Posterior vena cava (tissue), 2 donors: ENCODE measurements at places on chromosomes 6 and 20. TPM values are rescaled to one million over a fixed set of nuclear protein-coding genes. Genes with fewer than 3 reads are reported as not detected.

DNA sequence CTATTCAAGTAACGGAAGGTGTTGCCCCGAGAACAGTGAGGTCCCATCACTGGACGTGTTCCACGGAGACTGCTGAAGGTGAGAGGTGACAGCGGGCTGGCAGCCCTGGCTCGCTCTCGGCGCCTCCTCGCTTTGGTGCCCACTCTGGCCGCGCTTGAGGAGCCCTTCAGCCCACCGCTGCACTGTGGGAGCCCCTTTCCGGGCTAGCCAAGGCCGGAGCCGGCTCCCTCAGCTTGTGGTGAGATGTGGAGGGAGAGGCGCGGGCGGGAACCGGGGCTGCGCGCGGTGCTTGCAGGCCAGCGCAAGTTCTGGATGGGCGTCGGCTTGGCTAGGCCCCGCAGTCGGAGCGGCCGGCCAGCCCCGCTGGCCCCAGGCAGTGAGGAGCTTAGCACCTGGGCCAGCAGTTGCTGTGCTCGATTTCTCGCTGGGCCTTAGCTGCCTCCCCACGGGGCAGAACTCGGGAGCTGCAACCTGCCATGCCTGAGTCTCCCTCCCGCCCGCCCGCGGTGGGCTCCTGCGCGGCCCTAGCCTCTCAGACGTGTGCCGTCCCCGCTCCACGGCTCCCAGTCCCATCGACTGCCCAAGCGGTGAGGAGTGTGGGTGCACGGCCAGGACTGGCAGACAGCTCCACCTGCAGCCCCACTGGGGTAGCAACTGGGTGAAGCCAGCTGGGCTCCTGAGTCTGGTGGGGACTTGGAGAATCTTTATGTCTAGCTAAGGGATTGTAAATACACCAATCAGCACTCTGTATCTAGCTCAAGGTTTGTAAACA is 77.6 kb downstream of the RNF182 start:
- no peak for DNase-seq

DNA sequence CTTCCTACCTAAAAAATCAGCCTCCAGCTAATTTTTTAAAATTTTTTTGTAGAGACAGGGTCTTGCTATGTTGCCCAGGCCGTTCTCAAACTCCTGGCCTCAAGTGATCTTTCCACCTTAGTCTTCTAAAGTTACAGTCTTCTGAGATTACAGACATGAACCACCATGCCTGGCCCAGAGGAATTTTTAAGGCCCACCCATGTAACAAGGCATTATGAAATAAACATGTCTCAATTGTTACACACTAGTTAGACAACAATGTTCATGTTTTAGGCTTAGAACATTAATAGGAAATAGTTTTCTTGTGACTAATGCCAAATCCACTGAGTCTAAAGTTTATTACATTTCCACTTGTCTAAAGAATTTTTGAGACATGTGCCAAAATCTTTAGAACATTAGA is 221.2 kb downstream of the LAMA2 start:
- no peak for DNase-seq

FAM209B gene
- total RNA-seq: 0.38 TPM

TMC2 gene
- 0.14 TPM for total RNA-seq

CNR1 gene
- 21.7 TPM for total RNA-seq

GRCh38 chr6:153012856-153013255 is 10.3 kb upstream of the MTRF1L start:
- no peak for DNase-seq

- DNase-seq: no peak
These were observed 132.0 kb upstream of the CHD6 start for GRCh38 chr20:41750137-41750536.
